Stimulated activated CD8-positive, alpha-beta memory T cell treated with anti-CD3 and anti-CD28 coated beads, Interleukin-15, amount 100 ng/mL, for 4 hours (primary cell): ENCODE measurements at places on chromosomes 2 and 18.

DNA sequence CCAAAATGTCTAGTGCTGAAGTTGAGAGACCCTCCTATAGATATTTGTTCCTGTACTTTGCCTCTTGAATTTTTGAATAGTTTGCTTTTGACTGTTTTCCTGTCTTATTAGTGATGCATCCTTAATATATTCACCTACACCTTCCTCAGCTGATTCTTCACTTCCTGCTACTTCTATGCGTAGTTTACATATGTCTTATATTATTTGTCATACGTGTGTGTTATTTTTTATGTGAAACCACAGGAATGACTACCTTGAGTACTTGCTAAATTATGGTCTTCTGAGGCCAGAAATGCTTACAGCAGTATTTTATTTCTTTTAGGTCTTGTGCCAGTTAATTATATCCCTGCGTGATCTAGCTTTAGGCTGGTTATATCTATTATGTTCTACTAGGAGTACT is 9.9 kb downstream of the UBE2E3 start:
- no peak for DNase-seq

GRCh38 chr2:221833966-221834365 is 261.9 kb upstream of the EPHA4 start:
- DNase-seq, result no peak

DNA sequence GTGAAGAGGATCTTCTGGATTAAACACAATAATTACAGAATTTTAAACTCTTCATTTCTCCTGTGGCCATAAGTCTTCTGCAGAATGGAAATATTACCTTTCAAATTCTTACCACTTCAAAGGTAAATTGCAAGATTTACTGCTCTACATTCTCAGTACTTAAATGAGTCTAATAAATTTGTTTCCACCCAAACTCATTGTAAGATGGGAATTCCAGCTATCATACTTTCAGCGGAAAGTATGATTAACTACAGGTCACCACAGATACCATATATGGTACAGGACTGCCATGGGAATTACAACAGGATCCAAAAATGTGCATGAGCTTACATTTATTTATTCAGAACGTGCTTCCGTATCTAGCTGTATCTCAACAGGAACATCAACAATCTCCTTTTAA is 3.1 kb downstream of the DSC3 start:
- no peak for DNase-seq

DNA sequence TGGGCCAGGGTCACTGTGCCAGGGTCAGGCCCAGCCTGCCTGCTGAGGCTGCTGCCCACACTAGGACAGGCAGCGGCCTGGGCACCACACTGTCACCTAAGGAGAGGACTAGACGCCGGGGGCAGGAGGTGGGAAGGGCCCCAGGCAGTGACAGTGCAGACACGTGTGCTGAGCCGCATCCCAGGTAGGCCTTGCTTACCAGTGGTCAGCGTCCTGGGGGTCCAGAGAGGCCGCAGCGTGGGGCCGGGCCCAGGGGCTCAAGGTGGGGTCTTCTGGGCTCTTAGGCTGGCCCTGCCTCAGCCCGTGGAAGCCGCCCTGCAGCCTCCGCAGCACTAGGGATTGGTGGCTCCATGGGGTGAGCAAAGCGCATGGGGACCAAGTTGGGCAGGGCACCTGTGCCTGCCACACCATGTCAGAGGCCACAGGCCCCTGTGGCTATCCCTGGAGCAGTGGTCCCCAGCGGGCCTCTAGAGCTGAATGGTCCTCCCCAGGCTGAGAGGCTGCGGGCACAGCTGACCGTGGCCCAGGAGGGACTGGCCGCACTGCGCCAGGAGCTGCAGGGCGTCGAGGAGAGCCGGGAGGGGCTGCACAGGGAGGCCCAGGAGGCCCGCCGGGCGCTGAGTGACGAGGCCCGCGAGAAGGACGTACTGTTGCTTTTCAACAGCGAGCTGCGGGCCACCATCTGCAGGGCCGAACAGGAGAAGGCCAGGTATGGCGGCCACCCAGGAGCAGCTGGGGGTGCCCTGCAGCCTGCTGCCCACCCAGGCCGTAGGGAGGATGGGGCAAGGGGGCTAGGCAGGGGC is 35.2 kb upstream of the SNED1 start:
- DNase-seq, result no peak

DNA sequence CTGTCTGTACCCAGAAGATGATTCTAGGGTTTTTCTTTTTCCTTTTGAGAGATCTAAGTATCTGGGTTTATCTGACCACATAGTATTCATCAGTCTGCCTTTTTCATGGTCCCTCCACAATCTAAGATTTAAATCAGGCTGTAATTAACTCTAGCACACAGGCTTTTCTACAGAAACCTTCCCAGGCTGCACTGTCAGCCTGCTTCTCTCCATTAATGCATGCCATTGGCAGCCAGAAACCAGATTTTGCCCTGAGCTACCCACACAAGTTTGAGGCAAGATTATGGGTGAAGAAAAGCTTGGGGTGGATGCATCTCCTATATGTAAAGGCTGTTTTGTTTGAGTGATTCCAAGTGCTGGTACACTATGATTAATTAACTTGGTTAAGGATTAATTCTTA is 45.7 kb upstream of the EML4 start:
- DNase-seq, result no peak

- DNase-seq, result no peak
Observed at GRCh38 chr18:42174909-42175308, 219.9 kb downstream of the PIK3C3 start.

- no peak for DNase-seq
Observed at GRCh38 chr2:167964650-167965413, 282.6 kb downstream of the STK39 start.

DNA sequence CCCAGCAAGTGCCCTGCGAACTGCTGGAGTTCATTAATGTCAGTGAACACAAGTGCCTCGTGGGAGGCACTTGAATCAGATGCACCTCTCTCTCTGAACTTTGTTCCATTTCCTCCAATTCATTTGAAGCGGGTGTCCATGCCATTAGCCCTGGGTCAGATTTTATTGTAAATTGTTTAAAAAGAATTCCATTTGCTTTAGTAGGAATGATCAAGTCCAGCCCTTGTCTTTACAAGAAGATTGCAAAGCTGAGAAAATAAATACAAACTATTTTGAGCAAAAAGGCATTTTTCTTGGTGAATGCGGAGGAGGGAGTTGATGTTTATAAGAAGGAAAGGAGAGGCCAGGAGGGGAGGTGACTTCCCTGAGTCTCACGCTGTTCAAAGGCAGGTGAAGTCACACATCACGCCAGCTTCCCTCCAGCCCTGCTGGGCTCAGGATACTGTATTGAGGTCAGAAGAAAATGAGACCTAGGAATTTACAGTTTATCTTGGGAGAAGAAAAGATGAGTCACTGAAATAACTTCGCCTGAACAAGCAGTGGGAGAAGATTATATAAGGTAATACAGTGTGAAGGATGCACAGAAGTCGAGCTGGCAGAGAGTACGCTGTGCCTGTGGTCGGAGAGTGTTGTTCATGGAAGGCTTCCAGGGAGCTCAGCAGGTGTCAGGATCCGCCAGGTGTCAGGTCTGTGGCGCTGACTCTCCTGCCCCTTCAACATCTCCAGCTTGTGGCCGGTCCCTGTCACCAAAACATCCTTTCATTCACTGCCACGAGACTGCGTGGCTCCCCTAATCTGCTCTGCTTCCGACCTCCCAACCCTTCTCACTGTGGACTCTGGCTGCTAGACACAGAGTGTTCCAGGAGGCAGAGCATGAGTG is 36.5 kb downstream of the EFR3B start:
- DNase-seq, result no peak

- DNase-seq, result no peak
Observed at GRCh38 chr2:48080534-48081316, 174.4 kb upstream of the FBXO11 start.

GRCh38 chr2:45825001-45825651 is 173.7 kb downstream of the PRKCE start:
- DNase-seq, result no peak
